ENCODE measurements at places on chromosomes 7 and 10.

DNA sequence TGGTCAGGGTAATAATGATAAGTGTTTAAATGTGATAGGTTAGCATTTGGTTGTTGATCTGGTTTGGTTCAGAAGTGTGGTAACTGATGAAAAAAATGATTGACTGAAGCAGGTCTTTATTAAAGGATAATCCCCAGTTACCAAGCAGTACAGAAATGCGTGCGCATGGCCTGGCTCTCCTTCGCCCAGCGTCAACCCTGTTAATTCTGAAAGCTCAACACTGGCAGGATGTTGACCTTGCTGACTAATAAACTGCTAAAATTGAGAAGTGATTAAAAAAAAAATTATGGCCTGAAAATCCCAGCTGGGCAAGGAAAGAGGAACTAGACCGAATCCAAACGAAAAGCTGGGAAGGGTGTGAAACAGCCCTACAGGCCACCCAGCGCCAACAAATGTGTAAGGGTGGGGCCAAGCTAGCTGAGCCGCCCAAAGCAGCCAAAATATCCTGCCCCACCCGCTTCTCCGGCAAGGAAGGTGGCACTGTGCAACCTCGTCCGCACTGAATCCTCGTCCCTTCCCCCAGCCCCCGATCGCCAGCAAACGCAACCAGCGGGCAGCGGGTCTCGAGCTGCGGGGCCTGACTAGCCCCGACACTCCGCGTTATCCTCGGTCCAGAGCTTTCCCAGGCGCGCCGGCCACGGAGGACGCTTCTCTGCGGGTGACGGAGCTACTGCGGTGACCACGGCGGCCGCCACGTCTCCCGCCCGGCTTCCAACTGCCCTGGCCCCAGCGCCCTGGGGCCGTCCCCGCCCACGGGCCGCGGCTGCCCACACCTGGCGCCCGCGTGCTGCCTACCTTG lies 561 bp downstream of the SHTN1 start:
- DNase-seq, result peak; percentile 55

DNA sequence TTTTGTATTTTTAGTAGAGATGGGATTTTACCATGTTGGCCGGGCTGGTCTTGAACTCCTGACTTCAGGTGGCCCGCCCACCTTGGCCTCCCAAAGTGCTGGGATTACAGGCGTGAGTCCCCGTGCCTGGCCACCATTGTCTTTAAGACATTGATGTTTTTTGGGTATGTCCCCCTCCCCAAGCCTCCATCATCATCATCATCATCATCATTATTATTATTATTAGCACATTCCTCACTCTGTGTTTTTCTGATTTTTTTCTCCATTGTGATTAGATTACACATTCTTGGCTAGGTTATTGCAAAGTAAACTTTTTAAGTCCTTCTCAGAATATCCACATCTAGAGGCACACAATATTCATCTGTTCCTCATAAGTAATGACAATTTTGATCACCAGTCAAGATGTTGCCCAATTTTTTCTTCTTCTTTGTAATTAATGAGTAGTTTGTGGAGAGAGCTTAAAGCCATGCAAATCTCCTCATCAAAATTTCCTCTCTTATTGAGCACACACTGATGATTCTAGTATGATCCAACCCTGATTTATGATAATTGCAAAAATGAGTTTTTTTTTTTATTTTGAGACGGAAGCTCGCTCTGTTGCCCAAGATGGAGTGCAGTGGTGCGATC lies 47.5 kb downstream of the EPC1 start:
- no peak for DNase-seq

DNA sequence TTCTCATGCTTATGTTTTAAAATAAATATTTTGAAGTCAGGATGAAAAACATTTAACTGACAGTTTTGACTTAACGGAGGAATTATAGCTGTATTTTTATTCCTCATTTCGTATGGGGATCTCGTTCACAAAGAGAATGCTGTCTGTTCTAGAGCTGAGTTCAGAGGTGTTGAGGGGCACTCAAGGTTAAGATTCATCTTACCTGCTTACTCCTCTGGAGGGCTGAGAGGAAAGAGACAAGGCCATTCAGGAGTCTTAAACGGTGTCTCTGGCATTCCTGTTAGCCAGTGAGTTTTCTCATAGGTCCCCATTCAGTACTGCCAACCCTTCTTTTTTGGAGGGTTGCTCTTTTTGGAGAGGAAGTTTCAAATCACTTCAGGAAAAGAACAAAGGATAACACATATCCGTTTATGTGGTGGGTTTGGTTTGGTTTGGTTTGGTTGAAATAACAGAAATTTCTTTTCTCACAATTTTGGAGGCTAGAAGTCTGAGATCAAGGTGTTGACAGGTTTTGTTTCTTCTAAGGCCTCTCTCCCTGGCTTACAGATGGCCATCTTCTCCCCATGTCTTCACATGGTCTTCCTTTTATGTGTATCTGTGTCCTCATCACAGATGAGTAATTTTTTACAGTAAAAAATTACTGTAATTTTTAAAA lies 23.1 kb downstream of the CALHM2 start:
- no peak for DNase-seq

DNA sequence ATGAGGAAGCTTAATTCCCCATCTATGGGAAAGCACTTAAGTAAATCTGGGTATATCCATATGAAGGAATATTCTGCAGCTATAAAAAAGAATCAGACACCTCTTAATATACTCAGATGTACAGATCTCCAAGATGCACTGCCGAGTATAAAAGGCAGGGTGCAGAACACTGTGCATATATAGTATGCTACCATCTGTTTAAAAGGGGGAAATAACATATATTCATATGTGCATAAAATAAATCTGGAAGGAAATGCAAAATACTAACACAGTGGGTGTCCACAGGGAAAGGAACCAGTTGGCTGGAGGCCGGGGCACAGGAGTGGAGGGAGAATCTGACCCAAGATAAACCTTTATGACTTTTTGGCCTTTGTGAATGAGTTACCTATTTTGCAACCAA lies 201.4 kb downstream of the SFMBT2 start:
- no peak for DNase-seq

DNA sequence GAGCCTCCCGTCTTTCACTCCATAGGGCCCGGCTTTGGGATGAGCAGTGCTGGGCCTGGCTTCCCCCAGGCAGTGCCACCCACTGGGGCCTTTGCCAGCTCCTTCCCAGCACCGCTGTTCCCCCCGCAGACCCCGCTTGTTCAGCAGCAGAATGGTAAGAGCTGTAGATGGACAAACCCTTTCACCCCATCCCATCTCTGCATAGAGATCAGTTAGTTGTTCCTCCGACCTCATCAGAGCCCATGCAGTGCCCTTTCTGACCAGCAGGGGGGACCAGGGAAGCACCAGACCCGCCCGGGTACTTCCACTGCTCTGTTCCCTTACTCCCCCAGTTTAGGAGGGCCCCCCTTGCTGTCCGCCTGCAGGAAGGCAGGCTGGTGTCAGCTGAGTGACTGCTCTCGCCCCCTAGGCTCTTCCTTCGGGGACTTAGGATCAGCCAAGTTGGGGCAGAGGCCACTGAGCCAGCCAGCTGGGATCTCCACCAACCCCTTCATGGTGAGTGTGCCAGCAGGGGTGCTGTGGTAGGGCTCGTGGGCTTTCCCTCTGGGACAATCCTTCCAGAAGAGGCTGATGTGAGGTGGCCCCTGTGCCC lies 9.8 kb downstream of the SAP25 start:
- peak; percentile 47 for DNase-seq

- peak; percentile 97 for DNase-seq
Observed at GRCh38 chr7:27134392-27134791, 3.8 kb upstream of the HOXA4 start.
